Colonic mucosa (tissue), 4 donors: ENCODE measurements at places on chromosomes 3 and 15.

GRCh38 chr15:57555270-57555669, 36.4 kb upstream of the MYZAP start:
- H3K36me3 ChIP-seq = no peaks in the 10 kb centered on the region
- no peak overlapping the region for H3K4me3 ChIP-seq
- H3K4me1 ChIP-seq = no peaks in the 10 kb centered on the region
- H3K27ac ChIP-seq = no peak overlapping the region
- H3K27me3 ChIP-seq = no peaks in the 10 kb centered on the region

- no peak overlapping the region for H3K27ac ChIP-seq
- no peak overlapping the region for H3K4me3 ChIP-seq
- no peak for DNase-seq
- H3K4me1 ChIP-seq = no peaks in the 10 kb centered on the region
- H3K36me3 ChIP-seq = no peaks in the 10 kb centered on the region
- H3K27me3 ChIP-seq = no peaks in the 10 kb centered on the region
These were observed 133.2 kb downstream of the SLC25A26 start for GRCh38 chr3:66354001-66354400.

- H3K27ac ChIP-seq = no peak overlapping the region
- DNase-seq = no peak
- no peaks in the 10 kb centered on the region for H3K4me1 ChIP-seq
- H3K4me3 ChIP-seq = no peak overlapping the region
- H3K27me3 ChIP-seq = no peaks in the 10 kb centered on the region
These were observed 34.2 kb upstream of the CSPG5 start for GRCh38 chr3:47612879-47613278.

DNA sequence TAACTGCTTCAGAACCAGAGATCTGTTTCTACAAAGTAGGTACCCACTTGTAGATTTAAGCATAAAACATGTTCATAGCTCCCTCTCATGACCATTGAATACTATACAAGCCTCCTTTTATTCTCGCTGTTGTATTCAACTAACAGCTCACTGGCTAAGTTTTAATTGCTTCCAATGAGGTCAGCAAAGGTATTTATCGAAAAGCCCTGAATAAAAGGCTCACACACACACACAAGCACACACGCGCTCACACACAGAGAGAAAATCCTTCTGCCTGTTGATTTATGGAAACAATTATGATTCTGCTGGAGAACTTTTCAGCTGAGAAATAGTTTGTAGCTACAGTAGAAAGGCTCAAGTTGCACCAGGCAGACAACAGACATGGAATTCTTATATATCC, at the start of gene FGF7:
TSS of gene FGF7 (plus strand) at position 222 of the 400 bp plus-strand sequence. CDS start 1,056 bp downstream, outside the sequence.
- peak within 1 kb of the TSS; percentile 13 for H3K27ac ChIP-seq
- no peaks in the 10 kb centered on the region for H3K36me3 ChIP-seq
- H3K27me3 ChIP-seq = no peaks in the 10 kb centered on the region
- no peak for DNase-seq
- H3K4me1 ChIP-seq = no peaks in the 10 kb centered on the region

GRCh38 chr3:39150803-39151631, 2.4 kb downstream of the CSRNP1 start:
- peaks cover 37% of the 10 kb centered on the region for H3K4me1 ChIP-seq
- H3K4me3 ChIP-seq = peak overlapping the region; percentile 92
- H3K27me3 ChIP-seq = no peaks in the 10 kb centered on the region
- peak; percentile 80 for DNase-seq
- no peaks in the 10 kb centered on the region for H3K36me3 ChIP-seq
- H3K27ac ChIP-seq = peak overlapping the region; percentile 99

DNA sequence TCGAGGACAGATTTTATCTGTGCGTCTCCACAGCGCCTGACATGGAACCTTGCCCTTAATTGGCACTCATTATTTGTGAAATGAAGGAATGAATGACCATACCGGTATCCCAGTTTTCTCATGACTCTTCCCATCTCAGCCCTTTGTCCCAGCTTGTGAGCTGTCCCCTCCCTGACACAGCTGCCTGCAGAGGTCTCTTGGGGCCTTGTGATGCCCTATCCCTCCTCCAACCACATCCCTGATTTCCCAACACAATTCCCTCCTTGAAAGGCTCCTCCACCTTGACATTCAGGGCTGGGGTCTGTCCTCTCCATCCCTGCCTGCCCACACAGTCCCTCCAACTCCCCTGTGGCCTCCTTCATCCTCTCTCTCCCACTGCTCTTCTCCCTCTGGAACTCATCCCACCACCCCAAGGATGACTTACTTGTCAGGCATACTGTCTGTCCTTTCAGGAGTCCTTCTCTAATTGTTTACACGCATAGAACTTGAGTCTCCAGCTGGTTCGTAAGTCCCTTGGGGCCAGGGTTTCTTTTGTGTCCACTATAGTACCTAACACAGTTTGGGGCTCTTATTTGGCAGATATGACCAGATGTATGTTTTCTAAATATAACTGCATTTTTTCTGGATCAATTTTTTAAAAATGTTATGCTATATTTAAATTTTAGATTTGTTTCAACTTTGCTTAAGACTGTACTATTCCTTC, 35.6 kb upstream of the FILIP1L start:
- H3K36me3 ChIP-seq = no peaks in the 10 kb centered on the region
- DNase-seq = no peak
- H3K27me3 ChIP-seq = no peaks in the 10 kb centered on the region
- H3K4me1 ChIP-seq = no peaks in the 10 kb centered on the region
- H3K27ac ChIP-seq = no peak overlapping the region
- no peak overlapping the region for H3K4me3 ChIP-seq

DNA sequence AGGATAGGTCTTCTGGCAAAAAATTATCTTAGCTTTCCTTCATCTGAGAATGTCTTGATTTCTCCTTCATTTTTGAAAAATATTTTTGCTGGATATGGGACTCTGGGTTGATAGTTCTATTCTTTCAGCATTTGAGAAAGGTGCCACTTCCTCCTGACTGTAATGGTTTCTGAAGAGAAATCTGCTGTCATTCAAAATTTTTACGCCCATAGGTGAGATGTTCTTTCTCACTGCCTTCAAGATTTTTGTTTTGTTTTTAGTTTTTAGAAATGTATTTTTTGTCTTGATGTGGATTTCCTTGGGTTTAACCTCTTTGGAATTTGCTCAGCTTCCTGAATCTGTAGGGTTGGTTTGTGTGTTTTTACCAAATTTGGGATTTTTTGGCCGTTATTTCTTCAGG, 37.1 kb upstream of the ATP2B2 start:
- H3K27ac ChIP-seq = no peak overlapping the region
- H3K27me3 ChIP-seq = no peaks in the 10 kb centered on the region
- no peak for DNase-seq
- H3K4me1 ChIP-seq = no peaks in the 10 kb centered on the region

GRCh38 chr15:85950101-85950500, 129.6 kb upstream of the AGBL1 start:
- no peaks in the 10 kb centered on the region for H3K27me3 ChIP-seq
- H3K36me3 ChIP-seq = no peaks in the 10 kb centered on the region
- H3K27ac ChIP-seq = no peak overlapping the region
- H3K4me1 ChIP-seq = no peaks in the 10 kb centered on the region

DNA sequence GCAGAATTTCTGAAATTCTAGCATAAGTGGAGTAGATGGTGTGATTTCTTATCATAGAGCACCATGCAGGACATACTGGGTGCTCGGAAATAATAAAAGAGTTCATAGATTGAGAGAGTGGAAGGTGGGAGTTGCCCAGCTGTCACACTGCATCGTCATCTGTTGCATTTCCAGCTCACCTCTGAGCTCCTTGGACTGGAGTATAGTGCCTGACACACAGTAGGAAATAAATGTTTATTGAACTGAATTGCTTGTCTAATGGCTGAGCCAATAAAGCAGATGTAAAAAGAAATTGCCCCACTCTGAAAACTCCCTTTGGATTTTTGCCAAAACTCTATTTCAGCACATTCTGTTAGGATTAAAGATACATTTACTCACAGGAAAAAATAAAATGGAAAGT, 108.9 kb upstream of the UBE2E1 start:
- H3K27ac ChIP-seq = no peak overlapping the region
- no peaks in the 10 kb centered on the region for H3K36me3 ChIP-seq
- peak; percentile 31 for DNase-seq
- no peaks in the 10 kb centered on the region for H3K27me3 ChIP-seq
- no peaks in the 10 kb centered on the region for H3K4me1 ChIP-seq

DNA sequence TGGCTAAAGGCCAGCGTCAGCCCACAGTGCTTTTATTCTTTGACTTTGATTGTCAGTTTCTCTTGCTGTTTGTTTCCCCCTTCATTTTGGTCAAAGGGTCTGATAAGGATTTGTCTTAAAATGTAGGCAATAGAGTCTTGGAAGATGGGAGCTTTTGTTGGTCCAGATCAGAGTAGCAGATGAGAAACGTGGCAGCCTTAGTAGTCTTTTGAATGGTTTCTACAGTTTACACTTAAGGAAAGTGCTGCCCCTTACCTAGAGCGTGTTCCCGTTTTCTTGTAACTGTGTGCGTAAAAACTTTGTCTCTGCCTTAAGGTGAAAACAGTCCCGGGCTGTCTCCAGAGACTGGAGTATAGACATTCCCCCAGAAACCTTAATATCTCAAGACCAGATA, 630 bp downstream of the LXN start:
- H3K36me3 ChIP-seq = no peaks in the 10 kb centered on the region
- H3K27me3 ChIP-seq = no peaks in the 10 kb centered on the region
- peak overlapping the region; percentile 94 for H3K27ac ChIP-seq
- no peaks in the 10 kb centered on the region for H3K4me1 ChIP-seq

DNA sequence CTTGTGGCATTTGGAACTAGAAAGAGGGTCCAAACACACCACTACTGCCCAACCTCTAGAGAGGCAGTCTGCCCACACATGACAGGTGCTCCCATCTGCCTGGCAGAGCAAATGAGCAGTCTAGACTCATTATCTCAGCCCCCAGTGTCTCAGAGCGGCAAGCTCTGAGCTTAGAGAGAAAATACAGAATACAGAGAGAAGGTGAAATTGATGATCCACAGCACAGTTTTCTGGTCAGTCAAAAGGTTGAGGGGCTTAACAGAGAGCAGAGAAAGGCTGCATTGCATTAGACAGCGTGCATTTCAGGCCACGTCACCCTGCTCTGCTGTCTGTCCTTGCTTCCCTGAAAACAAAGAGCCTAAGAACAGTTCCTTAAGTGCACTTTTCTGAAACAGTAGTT, 135.1 kb downstream of the KCNMB2 start:
- no peaks in the 10 kb centered on the region for H3K27me3 ChIP-seq
- no peak for DNase-seq
- no peaks in the 10 kb centered on the region for H3K4me1 ChIP-seq
- H3K36me3 ChIP-seq = no peaks in the 10 kb centered on the region
- H3K27ac ChIP-seq = no peak overlapping the region
- H3K4me3 ChIP-seq = no peak overlapping the region

- H3K27me3 ChIP-seq = no peaks in the 10 kb centered on the region
- no peaks in the 10 kb centered on the region for H3K36me3 ChIP-seq
- no peaks in the 10 kb centered on the region for H3K4me1 ChIP-seq
- DNase-seq = no peak
These were observed 342.9 kb downstream of the CNTN3 start for GRCh38 chr3:74271541-74271940.

GRCh38 chr15:75663931-75664421, 16.3 kb downstream of the SNX33 start:
- no peaks in the 10 kb centered on the region for H3K36me3 ChIP-seq
- DNase-seq = peak; percentile 78
- no peaks in the 10 kb centered on the region for H3K27me3 ChIP-seq
- peak overlapping the region; percentile 75 for H3K27ac ChIP-seq
- H3K4me3 ChIP-seq = no peak overlapping the region

DNA sequence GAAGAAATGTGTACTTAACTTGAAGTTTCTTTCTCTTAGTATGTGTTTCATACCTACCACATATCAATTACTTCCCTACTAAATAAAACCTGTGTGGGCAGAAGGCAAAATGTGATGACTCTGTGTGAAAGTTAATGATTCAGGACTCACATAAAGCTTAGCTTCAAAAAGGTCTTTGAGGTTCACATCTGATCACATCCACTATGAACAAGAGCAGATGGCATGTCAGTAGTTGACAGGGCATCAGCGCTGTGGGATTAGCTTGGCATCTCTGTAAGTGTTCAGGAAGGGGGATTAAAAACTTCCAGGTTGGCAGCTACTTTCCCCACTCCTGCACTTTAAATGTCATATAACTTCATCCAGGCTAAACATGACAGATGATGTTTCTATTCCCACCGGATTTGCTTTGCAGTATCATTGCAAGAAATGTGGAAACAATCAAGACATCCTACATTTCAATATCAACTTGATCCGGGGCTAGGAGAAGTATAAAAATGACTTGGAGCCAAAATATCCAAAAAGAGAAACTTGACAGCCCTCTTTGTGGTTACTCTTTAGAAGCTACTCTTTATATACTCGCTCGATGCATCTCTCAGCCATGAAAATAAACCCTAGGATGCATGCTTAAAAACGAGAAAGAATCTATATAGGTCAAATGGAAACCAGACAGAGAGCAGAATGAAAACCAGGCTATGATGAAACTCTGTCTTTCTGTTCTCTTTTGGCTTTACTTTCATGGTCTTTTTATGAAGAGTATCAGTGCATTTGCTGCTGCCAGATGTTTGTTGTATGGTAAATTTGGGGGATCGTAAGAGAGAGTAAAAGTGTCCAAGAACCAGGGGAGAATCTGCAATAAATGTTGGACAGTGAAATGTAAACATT, 273.1 kb upstream of the ALCAM start:
- H3K4me3 ChIP-seq = no peak overlapping the region
- no peak overlapping the region for H3K27ac ChIP-seq
- no peaks in the 10 kb centered on the region for H3K27me3 ChIP-seq
- no peaks in the 10 kb centered on the region for H3K36me3 ChIP-seq
- DNase-seq = no peak

DNA sequence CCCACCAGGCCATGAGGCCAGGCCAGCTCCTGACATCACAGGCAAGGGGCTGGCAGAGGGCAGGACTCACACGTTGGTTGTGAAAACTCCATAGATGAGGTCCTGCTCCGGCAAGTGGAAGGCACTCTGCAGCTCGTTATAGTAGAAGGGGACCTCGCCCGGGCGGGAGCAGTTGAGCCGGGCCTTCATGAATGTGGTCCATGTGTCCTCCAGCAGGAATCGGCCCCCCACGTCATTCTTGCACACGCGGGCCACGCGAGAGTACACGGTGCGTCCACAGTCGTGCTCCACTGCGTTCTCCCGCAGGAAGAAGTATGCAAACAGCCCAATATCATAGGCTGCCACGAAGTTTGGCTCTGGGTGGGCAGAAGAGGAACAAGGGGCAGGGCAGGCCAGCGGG, 101.2 kb downstream of the SEMA5B start:
- H3K27me3 ChIP-seq = peaks cover 19% of the 10 kb centered on the region
- no peak overlapping the region for H3K27ac ChIP-seq
- no peaks in the 10 kb centered on the region for H3K36me3 ChIP-seq
- H3K4me3 ChIP-seq = no peak overlapping the region
- DNase-seq = no peak

GRCh38 chr15:44023176-44023575, 171.9 kb downstream of the FRMD5 start:
- H3K36me3 ChIP-seq = no peaks in the 10 kb centered on the region
- H3K27ac ChIP-seq = no peak overlapping the region
- no peaks in the 10 kb centered on the region for H3K4me1 ChIP-seq
- DNase-seq = no peak
- H3K4me3 ChIP-seq = no peak overlapping the region

- no peak for DNase-seq
- no peaks in the 10 kb centered on the region for H3K36me3 ChIP-seq
- no peaks in the 10 kb centered on the region for H3K27me3 ChIP-seq
- H3K4me3 ChIP-seq = no peak overlapping the region
- peak overlapping the region; percentile 82 for H3K27ac ChIP-seq
These were observed 713 bp upstream of the MUC13 start for GRCh38 chr3:124935264-124935663.
